Vagina (tissue), 2 donors: ENCODE measurements at places on chromosomes 3 and 15.
A peak's percentile ranks its signal among the peaks of the same experiment; 100 is the strongest.

DNA sequence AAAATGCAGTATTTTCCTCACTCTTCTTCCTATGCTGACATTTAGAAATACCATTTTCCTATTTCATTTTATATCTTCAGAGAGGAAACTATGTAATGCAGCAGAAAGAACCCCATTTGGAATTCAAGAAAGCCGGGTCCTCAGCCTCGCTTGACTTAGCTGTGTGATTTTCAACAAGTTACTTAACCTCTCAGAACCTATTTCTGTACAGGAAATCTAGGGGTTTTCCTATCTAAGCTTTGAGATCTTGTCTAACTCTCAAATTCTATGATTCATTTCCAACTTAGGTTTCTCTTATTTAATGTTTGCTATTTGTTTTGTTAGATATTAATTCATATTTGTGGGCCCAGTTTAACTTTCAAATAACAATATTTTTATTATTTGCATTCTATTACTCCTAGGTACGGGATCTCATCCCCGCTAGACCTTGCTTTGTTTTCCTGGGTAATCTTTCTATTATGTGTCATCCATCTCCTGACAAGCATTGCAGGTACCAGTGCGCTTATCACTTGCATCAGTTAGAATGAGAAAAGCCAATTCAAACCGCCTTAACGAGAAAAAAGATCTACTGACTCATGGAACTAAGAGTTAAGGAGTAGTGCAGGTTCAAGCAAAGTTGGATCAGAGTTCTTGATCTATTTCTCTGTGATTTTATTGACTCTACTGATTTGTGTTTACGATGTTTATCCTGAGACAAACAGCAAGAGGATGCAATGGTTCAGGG is 70.6 kb upstream of the BHLHE40 start:
- no peak for DNase-seq

- DNase-seq: no peak
These were observed 228.1 kb upstream of the ATP10A start for GRCh38 chr15:26091184-26091583.

DNA sequence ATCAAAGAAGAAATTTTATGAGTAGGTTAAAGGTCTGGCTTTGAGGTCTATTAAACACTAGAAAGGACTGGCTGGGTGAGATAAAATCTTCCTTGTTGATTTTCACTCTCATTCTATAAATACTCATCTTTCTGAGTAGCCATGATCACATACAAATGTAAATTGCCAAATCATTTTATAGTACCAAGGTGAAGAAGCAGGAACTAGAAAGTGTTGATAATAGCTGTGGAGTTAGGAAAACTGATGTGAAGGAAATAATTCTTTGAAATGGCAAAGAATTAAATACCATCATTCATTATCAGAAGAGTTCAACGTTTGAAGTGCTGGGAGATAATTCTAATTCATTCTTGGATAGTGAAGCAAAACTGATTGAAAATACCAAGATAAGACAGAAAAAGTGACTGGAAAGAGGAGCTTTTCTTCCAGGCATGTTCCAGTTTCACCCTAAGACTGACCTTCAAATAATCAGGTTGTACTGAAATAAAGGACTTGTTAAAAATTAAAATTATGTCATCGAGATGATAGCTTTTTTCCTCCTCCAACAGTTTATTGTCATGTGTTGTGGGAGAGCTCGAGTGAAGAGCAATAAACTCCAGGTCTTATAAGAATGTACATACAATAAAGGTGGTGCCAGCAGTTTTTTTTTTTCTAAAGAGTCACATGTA is 17.4 kb downstream of the THBS1 start:
- no peak for DNase-seq

DNA sequence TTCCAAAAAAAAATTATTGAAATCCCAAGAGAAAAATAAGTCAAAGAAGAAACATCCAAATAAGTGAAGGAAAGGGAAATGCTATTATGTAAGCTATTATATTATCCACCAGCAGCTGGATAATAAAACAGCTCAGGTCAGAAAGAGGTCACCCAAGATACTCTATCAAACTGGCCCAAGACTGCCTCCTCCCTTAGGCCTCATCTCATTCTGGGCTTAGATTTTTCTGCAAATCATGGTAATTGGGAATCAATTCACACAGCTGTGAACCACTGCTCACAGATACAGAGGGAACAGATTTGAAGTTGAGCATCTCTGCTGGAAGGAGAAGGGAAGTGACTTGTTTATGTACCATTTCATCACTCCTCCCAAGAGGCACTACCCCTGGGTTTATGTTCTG is 294.6 kb upstream of the DPPA4 start:
- DNase-seq: no peak

DNA sequence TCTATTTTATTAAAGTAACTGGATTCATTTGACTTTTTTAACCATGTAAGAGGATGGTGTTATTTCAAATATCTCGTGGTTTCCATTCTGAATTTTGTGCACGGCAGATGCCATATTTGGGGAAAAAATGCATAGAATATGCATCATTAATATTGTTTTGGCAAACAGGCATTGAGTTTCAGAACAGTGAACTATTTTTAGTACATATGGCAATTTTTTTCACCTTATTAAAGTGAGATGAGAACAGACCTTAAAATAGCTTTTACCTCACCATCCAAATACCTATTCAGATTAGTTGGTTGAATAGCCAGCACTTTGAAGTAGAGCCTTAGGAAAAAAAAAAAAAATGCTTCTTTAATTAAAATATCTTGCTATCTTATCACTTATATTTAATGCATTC is 117.3 kb upstream of the FLNB start:
- DNase-seq: no peak

GRCh38 chr3:30711867-30712266 is 105.5 kb downstream of the TGFBR2 start:
- DNase-seq: no peak

GRCh38 chr3:50303013-50303815 is at the start of gene HYAL1:
Gene HYAL1, minus strand, starts transcription at chr3:50303574. Its CDS starts 618 bp downstream, at chr3:50302956.
- DNase-seq: peak; percentile 89

GRCh38 chr15:84937144-84937543 is 44.5 kb upstream of the PDE8A start:
- no peak for DNase-seq

DNA sequence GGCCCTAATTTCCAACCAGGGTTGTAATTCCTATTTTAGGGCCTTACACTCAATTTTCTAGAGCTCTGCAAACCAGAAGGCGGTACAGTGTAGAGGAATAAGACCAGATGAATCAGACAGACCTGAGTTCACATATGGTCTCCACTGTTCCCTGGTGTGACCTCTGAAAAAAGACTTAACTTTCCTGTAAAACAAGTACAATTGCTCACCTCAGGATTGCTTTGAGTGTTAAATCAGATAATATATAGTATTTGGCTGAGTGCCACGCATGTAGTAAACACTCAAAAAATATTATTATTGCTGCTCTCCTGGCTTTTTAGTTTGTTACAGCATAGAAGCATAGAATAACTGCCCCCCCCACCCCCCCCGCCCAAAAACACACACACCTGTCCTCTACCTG is 51.0 kb upstream of the STT3B start:
- no peak for DNase-seq

DNA sequence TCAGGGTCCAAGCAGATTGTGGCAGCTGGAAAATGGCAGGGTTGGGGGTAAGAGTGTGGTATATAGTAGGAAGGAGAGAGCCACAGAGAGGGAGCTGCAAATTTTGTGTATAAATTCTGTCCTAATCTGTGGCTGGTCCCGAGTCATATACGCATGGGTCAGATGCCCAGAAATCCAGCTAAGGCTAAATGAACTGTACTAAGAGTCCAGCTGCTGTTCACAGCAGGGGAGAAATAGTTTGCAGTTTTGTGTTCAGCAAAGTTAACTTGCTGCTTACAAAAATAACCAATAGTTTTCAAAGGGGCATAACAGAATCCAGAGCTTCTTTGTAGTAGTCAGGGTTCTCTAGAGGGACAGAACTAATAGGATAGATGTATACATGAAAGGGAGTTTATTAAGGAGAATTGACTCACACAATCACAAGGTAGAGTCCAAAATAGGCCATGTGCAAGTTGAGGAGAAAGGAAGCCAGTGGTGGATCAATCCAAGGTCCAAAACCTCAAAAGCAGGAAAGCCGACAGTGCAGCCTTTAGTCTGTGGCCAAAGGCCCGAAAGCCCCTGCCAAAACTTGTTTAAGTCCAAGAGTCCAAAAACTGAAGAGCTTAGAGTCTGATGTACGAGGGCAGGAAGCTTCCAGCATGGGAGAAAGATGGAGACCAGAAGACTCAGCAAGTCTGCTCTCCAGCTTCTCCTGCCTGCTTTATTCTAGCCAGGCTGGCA is 146.1 kb upstream of the KBTBD8 start:
- no peak for DNase-seq

- no peak for DNase-seq
These were observed 52.3 kb upstream of the BNIP2 start for GRCh38 chr15:59741274-59741906.

DNA sequence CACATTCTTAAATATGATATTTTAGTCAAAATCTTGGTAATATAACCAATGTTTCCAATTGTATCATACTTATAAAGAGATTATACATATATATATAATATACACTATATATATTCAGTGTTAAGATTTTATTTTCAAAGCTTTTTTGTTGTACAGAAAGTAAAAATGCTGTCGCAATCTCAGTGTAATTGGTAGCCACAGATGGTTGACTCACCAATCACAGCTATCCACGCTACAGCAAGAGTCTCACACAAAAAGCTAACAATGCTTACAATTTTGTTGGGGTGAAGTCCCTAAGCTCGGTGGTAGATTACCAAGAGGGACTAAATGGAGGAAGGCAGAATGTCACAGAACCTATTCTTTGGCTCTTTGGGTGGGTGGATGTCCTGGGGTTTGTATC is 16.9 kb upstream of the CFAP161 start:
- no peak for DNase-seq

- DNase-seq: no peak
These were observed 46.5 kb downstream of the FAM174B start for GRCh38 chr15:92608866-92609700.

- DNase-seq: no peak
These were observed 71.4 kb downstream of the MLH1 start for GRCh38 chr3:37064747-37065146.

- no peak for DNase-seq
These were observed 191.3 kb downstream of the LPP start for GRCh38 chr3:188345223-188345622.

DNA sequence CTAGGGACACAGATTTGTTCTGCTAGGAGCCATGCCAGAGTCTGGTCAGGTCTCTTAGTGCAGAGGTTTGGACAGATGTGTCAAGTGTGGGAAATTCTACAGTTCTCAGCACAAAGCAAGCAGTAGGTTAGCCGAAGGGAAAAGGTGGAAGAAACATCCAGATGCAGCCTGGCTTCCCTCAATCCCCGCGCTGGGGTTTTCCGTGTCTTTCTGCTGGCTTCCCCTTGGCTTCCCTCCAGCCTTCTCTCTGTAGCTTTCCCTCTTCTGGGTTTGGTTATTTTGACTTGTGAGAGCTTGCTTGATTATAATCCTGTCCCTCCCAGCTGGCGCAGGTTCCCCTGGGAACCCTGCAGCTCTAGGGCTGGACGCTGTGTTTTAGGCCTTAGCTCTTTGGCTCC is 4.1 kb downstream of the TF start:
- DNase-seq: no peak

DNA sequence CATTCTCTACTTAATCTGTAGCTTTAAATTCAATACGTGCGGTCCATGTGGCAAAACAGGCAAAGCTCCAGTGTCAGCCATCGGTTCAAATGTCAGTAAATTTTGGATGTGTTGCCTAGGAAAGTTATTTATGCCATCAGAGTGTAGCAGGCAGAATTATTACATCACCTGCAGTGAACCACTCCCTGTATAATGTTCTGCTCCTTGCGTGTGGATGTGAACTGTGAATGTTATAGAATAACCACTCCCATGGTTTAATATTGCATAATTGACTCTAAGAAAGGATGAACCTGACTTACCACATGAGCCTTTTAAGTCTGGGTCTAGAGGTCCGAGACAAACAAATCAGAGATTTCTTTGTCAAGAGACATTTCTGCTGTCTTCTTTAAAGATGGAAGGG is 145.5 kb downstream of the GOLIM4 start:
- DNase-seq: no peak

DNA sequence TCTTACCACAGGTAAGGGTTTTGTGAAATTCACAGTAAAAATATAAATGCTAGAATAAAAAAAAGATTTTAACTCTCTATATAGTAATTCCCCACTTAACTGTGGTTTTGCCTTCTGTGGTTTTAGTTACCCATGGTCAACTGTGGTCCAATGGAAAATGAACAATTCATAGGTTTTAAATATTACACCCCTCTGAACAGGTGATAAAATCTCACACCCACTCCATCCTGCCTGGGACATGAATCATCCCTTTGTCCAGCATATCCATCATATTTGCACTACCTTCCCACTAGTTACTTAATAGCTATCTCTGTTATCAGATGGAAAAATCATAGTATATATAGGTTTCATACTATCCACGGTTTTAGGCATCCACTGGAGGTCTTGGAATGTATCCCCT is 49.2 kb downstream of the HDGFL3 start:
- no peak for DNase-seq

GRCh38 chr3:34263101-34263621 is 464.7 kb downstream of the PDCD6IP start:
- DNase-seq: no peak

- no peak for DNase-seq
These were observed 103.8 kb downstream of the GTPBP8 start for GRCh38 chr3:113094337-113095221.

GRCh38 chr3:74410276-74410941 is 204.1 kb downstream of the CNTN3 start:
- DNase-seq: no peak

DNA sequence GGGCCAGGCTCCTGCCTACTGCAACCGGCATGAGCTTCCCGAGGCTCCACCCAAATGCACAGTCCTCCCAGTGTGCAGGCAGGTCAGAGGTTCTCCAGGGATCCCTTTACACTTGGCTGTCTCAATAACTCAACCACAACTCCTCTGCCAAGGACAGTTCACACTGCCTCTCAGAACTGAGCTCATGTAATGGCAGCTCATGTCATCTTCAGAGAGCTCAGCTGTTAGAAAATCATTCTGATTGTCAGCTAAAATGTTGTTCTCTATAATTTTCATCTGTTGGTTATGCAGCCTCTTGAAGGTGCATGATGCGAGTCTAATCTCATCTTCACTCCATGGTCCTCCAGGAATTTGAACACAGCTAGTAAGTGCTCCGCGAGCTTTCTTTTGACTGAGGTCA is 76.7 kb downstream of the SST start:
- DNase-seq: no peak

DNA sequence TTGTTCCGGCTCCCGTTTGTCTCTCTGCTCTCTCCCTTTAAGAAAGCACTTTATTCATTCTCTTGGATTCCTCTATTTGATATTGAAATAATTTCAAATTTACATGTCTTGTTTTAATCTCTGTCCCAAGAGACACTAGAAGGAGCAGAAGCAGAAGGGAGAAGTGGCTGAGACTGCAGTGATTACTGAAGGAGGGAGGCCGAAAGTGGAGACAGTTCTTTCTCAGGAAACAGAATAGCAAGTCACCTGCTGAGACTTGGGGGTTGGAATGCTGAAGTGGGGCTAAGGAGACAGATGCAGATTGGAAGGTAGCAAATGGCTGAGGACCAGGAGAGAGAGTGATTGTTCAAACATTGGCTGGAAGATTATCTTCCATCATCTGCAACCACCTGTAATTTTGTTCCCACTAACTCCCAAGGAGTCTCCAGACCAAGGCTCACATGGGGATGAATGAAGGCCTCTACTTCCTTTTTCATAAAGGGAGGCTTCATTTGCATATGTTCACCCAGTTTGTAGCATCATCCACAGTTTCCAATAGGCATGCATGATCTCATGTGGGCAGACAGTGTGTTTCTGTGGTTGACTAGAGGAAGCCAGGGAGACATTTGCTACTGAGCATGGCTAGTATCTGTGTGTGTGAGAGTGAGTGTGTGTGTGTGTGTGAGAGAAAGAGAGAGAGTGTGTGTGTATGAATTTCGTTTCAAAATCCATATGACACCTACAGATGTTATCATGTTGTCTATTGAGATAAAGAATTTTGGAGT is 24.0 kb downstream of the LTF start:
- DNase-seq: no peak
